ENCODE measurements at places on chromosomes 3 and 15.

- DNase-seq: no peak
Measured at GRCh38 chr3:59300733-59301132, 250.9 kb upstream of the CFAP20DC start.

DNA sequence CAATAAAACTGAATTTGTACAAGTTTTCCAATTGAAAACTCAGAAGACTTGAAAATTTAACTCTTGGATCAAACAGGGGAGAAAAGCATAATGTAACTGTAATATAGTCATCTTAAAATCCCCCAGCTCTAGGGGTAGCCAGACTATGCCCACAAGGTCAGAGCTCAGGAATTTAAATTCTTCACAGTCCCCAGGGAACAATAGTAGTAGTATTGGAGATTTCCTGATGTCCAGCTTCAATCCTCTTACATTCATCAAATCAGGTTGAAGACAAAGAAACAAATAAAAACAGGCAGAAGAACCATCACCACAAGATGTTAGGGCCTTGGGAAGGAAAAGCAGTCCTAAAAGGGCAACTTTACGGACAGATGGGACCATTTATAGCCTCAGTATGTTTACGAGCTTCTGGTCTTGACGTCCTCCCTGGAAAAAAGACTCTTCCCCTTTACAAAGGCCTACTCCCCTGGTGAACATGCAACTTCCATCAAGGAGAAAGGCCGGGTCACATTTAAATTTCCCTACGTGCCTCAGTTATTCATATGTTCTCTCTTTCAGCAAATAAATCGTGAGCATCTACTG lies 96.8 kb downstream of the PLCH1 start:
- DNase-seq: no peak

DNA sequence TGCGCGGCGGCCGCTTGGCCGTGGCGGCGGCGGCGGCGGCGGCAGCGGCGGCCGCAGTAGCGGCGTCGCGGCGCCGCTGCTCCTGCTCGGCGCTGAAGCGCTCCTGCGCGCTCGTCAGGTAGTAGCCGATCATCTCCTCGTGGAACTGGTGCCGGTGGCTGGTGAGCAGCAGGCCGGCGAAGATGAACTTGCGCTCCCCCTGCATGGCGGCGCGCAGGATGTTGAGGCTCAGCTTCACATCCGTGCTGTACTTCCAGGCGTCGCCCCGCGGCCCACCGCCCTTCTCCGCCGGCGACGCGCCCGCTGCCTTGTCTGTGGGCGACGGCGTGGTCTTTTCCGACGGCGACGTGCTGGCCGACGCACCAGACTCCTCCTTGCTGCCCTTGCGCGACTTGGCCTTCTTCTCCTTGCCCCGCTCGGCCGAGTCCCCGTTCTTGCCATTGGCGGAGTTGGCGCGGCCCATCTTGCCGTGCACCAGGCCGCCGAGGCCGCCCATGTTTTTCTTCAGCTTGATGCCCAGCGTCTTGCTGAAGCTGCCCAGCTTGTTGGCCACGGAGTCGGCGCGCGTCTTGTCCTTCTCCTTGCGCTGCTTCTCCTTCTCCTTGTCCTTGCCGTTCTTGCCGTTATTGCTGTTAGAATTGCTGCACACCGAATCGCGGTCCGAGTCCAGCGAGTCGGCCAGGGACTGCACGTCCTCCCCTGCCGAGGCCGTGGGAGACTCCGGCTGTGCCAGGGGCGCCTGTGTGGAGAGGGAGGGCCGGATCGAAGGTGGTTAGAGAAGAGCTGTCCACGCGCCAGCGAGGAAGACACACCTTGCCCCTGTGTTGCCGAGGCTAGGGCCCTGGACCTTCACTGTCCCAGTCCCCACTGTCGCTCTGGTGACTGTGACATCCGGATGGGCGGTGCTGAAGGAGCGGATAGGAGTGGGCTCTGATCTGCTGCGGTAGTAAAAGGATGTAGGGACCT lies 157.6 kb downstream of the KLF13 start:
- DNase-seq: peak; percentile 35

DNA sequence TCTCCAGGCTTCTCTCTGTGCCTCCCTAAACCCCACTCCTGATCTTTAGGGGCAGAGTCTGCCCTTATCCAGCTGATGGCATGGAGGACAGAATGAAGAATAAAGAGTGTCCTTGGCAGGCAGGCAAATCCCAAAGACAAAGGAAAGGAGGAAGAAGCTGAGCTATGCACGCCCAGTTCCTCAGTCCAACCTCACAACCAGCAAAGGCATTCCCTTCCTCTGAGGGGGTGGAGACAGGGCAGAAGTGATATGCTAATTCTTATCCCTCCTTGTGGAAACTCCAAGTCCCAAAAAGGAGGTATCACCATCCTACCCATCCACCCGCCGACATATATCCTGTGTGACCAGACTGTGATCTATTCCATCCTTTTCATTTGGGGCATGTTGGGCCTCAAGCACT lies 10.5 kb upstream of the CCDC54 start:
- DNase-seq: no peak
